ENCODE measurements at places on chromosomes 2 and 18.

DNA sequence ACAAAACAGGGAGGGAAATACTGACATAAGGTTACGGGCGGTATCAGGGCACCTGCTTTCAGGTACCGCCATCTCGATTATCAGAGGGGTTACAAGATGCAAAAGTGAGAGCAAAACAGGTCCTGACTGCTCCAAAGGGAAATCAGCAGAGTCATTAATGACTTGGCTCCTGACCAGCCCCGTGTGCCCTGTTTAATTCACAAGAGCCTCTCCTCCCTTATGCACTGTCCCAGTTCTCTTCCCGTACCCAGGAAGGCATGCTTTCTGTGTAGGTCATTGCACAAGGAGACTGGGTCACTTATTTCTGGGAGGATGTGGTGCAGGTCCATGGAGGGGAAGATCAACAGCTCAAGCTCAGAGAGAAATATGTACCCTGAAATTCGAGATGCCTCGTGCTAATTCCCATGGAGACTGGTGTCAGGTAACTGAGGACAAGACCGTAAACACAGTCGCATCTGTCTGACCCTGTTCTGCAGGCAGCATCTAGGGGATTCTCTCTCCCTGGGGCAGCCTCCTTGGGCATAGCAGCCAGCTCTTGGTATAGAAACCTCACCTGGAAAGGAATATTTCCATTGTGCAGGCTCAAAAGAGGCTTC is 79.9 kb downstream of the HNRNPLL start:
- no peak for DNase-seq

DNA sequence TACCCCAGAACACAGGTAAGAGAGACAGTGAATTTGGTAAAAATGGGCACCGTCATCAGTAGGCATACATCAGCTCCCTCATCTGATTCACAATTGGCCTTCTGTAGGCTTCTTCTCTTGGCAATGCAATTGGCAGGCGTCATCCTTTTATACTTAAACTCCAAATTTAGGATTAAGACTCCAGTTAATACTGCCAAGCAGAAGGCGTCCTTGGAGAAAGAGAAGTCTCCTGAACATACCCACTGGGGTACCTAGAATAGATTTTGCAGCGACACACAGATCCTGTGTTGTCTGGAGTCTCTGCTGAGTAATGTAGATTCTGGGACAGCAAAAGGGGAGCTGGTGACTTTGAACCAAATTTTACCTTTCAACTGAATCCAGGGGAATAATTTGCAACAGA is 592 bp upstream of the METAP1D start:
- no peak for DNase-seq

GRCh38 chr2:140711867-140712266 is 1418.9 kb downstream of the LRP1B start:
- no peak for DNase-seq

DNA sequence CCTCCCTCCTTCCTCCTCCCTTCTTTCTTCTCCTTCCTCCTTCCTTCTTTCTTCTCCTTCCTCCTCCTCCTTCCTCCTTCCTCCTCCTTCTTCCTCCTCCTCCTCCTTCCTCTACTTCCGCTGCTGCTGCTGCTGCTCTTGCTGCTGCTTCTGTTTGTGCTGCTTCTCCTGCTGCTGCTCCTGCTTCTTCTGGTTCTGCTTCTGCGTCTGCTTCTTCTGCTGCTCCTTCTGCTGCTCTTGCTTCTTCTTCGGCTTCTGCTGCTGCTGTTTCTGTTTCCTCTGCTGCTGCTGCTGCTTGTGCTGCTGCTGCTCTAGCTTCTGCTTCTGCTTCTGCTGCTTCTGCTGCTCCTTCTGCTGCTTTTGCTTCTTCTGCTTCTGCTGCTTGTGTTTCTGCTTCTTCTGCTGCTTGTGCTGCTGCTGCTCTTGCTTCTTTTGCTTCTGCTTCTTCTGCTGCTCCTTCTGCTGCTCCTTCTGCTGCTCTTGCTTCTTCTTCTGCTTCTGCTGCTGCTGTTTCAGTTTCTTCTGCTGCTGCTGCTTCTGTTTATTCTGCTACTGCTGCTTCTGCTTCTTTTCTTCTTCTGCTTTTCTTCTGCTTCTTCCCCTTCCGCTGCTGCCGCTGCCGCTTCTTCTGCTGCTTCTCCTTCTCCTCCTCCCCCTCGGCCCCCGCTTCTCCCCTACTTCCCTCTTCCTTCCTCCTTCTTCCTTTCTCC is 8.6 kb downstream of the SNRNP27 start:
- DNase-seq: no peak

GRCh38 chr18:31659576-31660177 is 24.7 kb downstream of the B4GALT6 start:
- DNase-seq: no peak

- DNase-seq: no peak
These were observed 67.2 kb downstream of the REV1 start for GRCh38 chr2:99422599-99422998.

GRCh38 chr2:172329774-172330671 is 97.4 kb upstream of the ITGA6 start:
- DNase-seq: no peak

- no peak for DNase-seq
These were observed 69.2 kb downstream of the NPPC start for GRCh38 chr2:231856959-231857358.

- DNase-seq: no peak
These were observed 81.6 kb downstream of the SLC5A7 start for GRCh38 chr2:108067820-108068405.

- DNase-seq: no peak
These were observed 106.0 kb downstream of the UBR3 start for GRCh38 chr2:169933124-169933711.

DNA sequence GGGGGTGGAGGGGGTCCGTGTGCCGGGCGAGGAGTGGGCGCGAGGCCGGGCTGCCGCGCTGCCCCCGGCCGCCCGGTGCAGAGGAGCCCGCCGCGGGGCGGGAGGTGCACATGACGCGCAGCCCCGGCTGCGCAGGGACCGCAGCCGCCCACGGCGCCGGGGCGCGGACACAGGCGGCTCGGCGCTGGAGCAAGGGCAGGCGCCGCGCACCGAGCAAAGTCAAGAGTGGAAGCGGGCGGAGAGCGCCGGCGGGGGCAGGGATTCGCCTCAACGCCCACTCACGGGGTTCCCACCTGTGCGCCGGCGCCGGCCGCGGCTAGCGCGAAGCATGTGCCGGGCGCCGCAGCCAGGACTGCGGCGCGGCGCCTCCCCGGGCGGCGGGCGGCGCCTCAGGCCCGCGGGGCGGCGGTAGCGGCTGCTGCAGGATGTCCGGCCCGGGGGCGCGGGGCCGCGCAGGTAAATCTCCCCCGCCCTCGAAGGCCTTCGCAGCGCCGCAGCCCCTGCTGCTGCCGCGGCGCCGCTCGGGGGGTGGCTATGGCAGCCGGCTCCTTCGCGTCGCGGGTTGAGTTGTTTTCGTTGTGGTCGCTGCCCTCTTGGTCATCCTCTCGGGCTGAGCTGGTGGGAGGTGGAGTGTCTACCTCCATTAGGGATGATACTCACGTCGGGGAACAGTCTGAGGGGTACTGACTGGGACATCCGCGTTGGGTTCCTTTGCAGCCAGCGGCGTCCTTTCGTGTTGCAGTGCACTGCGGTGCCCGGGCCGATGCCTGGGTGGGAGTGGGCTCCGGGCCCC is 216.3 kb upstream of the DTNA start:
- no peak for DNase-seq

Measured in stimulated activated CD4-positive, alpha-beta T cell treated with anti-CD3 and anti-CD28 coated beads, Interleukin-4, amount 100 ng/mL, for 4 hours (primary cell).